ENCODE measurements at places on chromosomes 12 and 14.

- DNase-seq, result peak; percentile 35
Observed at GRCh38 chr12:52506858-52507715, 13.1 kb downstream of the KRT5 start.

DNA sequence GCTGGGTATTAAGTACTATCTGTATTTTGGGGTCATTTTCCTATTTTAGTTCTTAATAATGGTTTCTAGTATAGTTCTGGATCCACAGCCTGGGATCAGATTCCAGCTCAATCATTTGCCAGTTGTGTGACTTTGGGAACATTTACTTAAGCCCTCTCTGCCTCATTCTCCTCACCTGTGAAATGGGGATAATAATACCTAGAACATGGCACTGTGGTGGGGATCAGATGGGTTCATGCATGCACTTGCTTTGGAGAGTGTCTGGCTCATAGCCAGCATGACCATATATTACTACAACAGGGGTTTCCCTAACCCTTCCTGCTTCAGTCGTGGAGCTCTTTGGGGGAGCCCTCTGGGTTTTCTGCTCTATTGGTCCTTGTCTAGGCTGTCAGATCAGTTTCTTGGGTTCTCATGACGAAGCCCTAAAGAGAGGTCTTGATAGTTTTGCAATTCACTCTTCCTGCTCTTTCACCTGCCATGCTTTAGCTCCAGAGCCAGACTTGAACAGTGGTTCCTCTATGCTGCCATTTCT is 34.1 kb upstream of the SMOC1 start:
- DNase-seq, result no peak

- no peak for DNase-seq
Observed at GRCh38 chr14:99604766-99605298, 825 bp upstream of the CCDC85C start.

DNA sequence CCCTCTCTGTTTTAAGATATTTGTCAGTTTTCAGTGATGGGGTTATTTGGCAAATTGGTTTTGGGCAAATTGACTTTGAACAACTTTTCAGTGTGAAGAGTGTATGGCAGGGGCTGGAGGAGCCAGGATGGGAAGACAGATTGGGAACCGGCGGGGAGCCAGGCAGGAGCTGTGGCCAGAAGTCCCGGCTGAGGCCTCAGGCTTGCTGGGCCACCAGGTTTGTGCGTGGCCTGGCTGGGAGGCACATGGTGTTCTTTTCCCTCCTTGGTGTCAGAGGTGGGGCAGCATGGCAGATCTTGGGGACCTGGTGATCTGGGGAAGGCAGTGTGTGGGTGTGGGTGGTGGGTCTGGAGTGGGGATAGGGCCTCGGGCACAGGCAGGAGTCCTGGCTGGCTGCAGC is 61.1 kb downstream of the SLC25A47 start:
- DNase-seq, result no peak

- DNase-seq, result peak; percentile 73
Observed at GRCh38 chr12:15318841-15319240, 3.5 kb upstream of the PTPRO start.

GRCh38 chr14:83044001-83044400 is 1510.3 kb upstream of the SEL1L start:
- DNase-seq, result no peak

DNA sequence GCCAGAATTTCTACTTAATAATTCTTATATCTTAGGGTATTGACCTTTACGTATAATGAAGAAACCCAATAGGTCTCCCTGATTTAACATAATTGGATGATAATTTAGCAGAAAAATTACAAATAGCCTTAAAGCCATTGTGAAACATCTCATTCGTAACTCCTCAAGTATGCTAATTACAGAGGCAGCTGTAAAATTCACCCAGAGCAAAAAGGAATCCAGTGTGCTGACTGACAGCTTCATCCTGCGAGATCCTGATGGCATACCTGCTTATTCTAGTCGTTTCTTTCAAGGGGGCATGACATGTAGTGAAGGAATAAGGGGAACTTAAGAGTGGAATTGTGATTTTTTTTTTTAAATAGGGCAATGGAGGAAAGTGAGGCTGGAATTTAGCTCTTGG is 291.5 kb downstream of the FUT8 start:
- no peak for DNase-seq

GRCh38 chr12:107461222-107461975 is 224.2 kb upstream of the PWP1 start:
- peak; percentile 61 for DNase-seq
